ENCODE measurements at places on chromosomes 4 and X.

DNA sequence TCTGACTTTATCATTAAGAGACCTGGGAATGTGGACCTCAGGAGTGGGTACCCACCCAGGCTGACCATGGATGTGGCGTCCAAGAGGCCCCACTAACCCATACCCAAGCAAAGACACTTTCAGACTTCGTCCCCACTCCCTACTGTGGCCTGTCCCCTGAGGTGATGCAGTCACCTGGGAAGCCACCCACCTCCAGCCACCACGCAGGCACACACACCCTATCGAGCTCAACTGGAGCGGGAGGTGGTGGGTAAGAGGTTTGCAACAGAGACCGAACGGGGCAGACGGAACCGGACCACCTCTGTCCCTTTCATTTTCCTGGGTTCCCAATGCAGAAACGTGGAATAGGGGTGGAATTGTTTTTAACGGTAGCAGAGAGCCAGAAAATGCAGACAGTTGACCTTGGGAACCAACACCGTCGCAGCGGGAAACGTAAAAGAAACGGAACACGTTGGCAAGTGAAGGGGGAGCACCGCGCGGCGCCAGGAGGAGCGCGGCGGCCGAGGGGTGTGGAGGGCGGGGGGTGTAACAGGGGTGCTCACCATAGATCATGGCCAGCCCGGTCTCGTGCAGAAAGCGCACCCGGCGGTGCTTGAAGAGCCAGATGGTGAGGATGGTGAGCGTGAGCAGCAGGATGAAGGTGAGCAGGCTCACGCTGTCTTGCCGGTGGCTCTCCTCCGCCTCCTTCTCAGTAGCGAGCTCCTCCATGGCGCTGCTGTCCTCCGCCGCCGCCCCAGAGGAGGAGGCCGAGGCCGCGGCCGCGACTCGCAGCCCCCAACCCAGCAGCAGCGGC, 559 bp downstream of the SLC9A7 start:
- peak; percentile 14 for DNase-seq

- peak; percentile 6 for DNase-seq
Measured at GRCh38 chr4:40466789-40467188, 131.7 kb downstream of the CHRNA9 start.

DNA sequence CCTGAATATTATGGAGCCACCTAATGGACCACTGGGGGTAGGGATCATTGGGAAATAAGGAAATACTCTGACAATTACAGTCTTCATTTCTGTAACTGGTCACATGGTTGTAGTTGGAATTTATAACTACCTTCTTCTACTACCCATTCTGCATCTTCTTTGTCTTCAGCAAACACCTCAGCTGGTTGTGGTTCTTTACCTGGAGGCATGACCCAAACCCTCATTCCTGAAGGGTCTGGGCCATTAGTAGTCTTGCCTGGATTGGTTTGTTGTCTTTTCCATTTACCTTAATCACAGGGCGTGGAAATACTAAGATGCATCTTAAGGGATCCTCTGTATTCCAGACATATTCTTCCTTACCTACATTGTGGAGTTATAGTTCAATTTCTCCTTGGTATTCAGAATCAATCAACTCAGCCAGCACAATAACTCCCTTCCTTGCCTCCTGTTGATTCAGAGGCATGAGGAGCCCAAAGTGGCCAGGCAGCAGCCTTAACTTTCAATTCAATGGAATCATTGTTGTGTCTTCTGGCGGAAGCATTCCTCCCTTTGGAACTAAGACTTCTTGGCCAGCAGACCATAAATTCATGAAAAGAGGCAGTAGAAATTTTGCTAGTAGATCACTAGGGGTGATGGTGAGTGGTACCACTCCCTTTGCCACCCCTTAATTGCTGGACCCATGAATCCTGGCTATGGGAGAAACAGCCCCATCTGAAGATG, 75.7 kb upstream of the RAP2C start:
- no peak for DNase-seq

DNA sequence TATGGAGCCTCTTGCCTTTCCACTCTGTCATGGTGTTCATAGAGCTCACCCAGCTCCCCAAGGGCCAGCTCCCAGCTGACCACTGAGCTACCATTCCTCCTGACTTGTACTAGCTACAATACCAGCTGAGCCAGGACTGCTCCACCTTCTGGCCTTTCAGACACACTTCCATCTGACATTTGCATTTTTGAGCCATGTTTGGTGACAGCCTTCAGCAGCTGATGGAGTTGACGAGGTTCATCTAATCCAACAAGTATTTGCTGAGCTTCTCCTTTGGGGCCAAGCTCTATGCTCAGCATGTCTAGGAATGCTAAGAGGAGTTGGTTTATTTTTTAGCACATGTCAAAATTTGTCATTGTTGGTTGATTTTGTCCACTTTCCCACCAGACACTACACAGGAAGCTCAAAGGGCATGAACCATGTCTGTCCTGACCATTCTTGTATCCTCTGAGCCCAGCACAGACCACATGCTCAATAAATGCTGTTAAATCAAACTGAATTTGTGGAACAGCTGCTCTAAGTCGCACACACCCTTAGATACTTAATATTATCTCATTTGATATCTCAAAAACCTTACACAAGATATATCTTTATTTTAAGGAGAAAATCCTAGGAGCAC, 142.6 kb upstream of the PPARGC1A start:
- peak; percentile 2 for DNase-seq

DNA sequence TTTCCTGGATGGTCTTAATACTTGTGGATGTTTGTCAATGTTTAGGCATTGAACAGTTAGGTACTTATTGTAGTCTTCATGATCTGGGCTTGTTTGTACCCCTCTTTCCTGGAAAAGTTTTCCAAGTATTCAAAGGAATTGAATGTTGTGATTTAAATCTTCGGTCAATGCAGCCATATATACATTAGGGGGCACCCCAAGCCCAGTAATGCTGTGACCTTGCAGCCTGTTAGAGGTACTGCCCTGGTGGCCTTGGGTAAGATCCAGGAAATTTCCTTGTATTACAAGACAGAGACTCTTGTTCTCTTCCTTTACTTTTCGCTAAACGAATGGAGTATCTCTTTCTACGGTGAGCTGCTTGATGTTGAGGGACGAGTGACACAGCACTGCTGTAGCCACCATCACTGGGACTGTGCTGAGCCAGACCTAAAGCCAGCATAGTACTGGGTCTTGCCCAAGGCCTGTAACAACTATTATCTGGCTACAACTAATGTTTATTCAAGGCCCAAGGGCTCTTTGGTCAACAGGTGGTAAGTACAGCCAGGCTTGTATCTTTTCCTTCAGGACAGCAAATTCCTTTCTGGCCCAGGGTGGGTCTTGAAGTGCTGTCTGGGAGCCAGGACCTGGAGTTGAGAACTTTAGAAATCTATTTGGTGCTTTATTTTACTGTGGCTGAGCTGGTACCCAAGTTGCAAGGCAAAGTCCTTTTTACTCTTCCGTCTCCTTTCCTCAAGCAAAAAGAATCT, 118.3 kb upstream of the ATOH1 start:
- DNase-seq = peak; percentile 12

DNA sequence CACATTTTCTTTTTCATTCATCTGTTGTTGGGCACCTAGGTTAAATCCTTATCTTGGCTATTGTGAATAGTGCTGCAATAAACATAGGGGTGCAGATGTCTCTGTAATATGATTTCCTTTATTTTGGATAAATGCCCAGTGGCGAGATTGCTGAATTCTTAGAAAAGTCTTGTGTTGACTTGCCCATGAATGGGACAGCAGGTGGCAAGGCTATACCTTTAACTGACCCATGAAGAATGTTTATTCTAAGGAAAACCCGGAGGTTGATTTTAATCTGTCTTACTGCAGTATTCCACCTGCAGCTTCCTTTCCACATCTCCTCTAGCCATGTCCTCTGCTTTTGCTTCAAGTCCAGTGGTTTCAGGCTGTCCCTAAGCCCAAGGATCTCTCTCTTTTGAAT, 220.6 kb downstream of the SNCA start:
- DNase-seq = no peak

GRCh38 chr4:20773144-20773997, 73.1 kb downstream of the PACRGL start:
- DNase-seq = peak; percentile 41

DNA sequence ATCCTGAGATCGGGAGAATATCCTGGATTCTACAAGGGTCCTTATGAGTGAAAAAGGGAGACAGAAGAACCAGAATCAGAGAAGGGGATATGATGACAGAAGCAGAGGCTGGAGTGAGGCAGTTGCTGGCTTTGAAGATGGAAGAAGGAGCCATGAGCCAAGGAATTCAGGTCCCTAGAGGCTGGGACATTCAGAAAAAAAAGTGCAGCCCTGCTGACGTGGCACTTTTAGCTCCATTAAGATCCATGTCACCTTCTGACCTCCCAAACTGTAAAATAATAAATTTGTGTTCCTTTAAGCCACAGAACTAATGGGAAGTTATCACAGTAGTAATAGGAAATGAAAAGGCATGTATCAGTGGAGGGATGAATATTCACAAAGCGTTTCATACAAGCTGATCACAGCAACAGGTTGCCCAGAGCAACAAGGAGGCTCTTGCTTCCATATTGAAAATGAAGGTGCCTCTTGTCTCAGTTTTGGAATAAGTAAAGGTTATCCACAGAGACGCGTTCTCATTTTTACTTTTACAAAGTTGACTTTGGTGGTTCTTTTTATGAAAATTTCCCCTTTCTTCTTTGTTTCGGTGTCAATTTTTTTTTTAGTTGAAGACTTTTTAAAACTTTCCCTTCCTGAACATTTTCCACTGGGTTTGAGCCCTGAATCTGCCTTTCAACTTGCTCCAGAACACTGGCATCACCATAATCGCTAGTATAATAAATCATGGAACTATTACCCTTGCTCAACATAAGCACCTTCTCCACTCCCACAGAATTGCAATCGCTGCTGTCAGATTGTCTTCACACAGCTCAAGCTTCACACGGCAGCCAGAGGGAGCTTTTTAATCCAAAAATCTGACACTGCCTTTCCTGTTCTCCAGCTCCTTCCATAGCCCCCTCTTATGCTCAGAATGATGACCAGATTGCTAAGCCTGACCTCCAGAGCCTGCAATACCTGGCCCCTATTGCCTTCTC, 127.6 kb upstream of the RBPJ start:
- DNase-seq = peak; percentile 40

DNA sequence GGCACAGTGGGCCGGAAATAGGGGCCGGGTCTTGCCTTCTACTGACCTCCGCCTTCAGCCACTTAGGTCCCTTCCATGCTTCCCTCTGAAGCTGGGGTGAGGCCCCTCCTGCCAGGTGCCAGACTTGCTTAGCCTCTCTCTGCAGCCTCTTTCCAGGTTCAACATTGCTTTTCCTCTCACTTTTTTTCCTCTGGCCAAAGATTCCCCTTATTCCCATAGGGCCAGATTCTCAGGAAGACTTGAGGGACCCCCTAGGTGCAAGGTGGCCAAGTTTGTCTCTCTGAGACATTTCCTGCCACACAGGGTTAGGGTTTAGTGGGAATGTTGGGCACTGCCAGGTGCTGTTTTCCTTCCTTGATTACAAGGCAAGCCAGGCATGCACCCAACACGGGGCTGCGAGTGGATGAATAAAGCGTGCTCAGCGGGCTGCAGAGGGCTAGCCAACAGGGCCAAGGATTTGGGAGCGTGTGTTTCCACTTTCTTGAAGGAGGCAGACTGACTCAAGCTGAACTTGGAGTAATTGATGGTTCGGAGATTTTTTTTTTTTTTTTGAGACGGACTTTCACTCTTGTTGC, 7.6 kb upstream of the GJB1 start:
- DNase-seq = no peak

- DNase-seq = no peak
Measured at GRCh38 chr4:56410247-56411062, 23.2 kb upstream of the AASDH start.

GRCh38 chr4:24529555-24529954, 54.8 kb downstream of the DHX15 start:
- no peak for DNase-seq

Measured in GM20000 (cell line).